Endothelial cell (in vitro differentiated cells): ENCODE measurements at places on chromosomes 1 and 21.
A peak's percentile ranks its signal among the peaks of the same experiment; 100 is the strongest.

- no peak overlapping the region for H3K27ac ChIP-seq
- H3K4me3 ChIP-seq = no peak overlapping the region
- DNase-seq = no peak
Measured at GRCh38 chr1:168340781-168341482, 60.3 kb downstream of the TBX19 start.

DNA sequence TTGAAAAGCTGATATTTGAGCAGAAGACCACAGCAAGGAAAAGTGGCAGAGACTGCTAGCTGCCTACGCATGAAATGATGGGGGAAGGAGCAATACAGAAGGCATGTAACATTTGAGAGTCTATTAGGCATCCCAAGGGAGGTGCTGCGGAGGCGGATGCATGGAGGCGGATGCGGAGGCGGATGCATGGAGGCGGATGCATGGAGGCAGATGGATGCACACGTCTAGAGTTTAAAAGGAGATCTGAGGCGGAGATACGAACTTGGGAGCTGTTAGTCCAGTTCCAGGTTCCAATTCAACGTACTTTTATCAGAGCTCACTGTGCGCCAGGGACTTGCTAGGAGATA is 744 bp upstream of the DDX20 start:
- peaks cover 23% of the 10 kb centered on the region for H3K4me1 ChIP-seq
- H3K4me3 ChIP-seq = peak overlapping the region; percentile 94

- no peak overlapping the region for H3K4me3 ChIP-seq
- H3K27me3 ChIP-seq = peaks cover 2% of the 10 kb centered on the region
- H3K27ac ChIP-seq = no peak overlapping the region
- H3K36me3 ChIP-seq = peaks cover 33% of the 10 kb centered on the region
Measured at GRCh38 chr1:231016966-231017365, 23.1 kb downstream of the FAM89A start.

DNA sequence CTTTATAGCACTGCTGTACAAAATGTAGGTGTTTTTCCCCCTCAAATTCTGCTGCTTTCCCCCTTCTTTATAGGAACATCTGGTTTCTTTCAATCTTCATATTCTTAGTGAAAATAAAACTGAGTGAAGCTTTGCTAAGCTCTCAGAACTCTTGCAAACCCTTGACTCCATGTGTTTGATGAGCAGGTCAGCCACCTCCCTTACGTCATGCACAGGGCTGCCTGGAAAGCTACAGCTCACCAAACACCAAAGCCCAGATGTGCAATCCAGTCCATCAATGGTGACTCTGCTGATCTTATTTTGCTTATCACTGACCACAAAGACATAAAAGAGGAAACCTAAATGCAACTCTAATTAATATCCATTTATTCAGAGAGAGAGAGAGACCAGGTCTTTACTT is 5.5 kb downstream of the CACNA1E start:
- H3K27me3 ChIP-seq = peaks cover 25% of the 10 kb centered on the region
- H3K4me1 ChIP-seq = peaks cover 22% of the 10 kb centered on the region

DNA sequence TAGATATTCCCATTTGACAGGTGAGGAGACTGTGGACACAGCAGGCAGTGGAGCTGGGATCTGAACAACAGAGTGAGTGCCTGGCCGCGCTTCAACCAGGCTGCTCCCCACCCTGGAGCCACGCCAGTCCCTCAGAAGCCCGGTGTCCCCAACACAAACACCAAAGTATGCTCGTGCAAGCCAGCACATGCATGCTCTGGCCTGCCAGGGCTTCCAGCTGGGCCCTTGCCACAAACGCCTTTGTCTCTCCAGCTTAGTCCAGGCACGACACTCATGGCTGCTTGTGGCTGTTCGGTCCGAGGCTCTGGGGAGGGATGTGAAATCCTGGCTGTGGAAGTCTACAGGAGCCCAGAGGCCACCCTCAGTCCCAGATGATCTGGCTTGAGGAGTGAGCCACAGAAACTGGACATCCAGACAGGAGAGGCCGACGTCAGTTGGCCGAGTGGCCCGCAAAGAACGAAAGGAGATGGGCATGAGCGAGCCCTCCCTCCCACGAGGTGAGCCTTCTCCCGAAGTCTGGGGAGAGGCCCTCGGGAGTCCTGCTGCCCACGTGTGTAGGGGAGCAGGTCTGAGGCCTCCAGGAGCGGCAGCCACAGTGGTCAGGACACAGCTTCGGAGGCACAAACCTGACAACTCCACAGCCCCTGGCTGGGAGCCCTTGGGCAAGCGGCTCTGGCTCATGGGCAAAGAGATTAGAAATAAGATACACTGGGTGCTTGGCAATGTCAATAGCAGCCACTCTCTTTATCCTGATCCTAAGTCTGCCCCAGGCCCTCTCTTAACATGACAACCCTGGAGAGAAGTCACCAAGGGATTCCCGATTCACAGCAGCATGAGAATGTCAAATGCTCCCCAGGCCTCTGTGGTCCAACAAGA is 117.1 kb upstream of the IFFO2 start:
- H3K27me3 ChIP-seq = peaks cover 19% of the 10 kb centered on the region
- no peak overlapping the region for H3K27ac ChIP-seq
- no peaks in the 10 kb centered on the region for H3K4me1 ChIP-seq

DNA sequence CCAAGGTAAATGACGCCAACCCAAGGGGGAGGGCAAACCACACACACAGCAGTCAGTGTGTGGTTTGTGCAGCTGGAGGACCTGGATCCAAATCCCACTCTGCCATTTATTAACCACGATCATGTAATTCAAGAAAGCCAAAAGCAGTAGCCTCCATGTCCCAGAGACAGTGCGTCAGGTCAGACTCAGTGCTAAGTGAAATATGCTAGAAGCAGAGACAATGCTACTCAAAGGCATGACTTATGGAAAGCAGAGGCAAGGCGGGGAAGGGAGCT is 13.6 kb downstream of the TTC39A start:
- no peak overlapping the region for H3K27ac ChIP-seq
- H3K27me3 ChIP-seq = peaks cover 5% of the 10 kb centered on the region
- H3K36me3 ChIP-seq = no peaks in the 10 kb centered on the region
- peaks cover 24% of the 10 kb centered on the region for H3K4me1 ChIP-seq
- DNase-seq = no peak
- no peak overlapping the region for H3K4me3 ChIP-seq

- no peak overlapping the region for H3K4me3 ChIP-seq
- H3K36me3 ChIP-seq = no peaks in the 10 kb centered on the region
- H3K27me3 ChIP-seq = peaks cover 2% of the 10 kb centered on the region
- DNase-seq = no peak
Measured at GRCh38 chr1:216005916-216006315, 417.3 kb downstream of the USH2A start.

DNA sequence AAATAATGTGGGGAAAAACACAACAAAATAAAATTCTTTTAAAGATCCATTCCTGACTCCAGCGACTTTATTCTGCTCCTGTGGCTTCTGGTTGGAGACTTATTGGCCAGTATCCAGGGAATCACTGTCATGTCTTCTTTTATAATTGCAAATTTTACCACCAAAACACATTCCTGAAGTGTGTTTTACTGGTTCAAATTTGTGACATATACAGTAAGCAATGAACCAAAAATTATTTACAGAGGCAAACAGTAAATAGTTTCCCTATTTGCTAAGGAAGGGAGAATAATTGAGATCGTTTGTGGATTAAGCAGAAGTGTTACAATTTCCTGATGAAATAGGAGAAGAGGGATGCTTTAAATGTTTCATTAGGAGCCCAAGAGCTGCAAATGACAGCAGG is 118.7 kb downstream of the ZNF281 start:
- no peak for DNase-seq
- no peaks in the 10 kb centered on the region for H3K36me3 ChIP-seq
- peaks cover 7% of the 10 kb centered on the region for H3K4me1 ChIP-seq

DNA sequence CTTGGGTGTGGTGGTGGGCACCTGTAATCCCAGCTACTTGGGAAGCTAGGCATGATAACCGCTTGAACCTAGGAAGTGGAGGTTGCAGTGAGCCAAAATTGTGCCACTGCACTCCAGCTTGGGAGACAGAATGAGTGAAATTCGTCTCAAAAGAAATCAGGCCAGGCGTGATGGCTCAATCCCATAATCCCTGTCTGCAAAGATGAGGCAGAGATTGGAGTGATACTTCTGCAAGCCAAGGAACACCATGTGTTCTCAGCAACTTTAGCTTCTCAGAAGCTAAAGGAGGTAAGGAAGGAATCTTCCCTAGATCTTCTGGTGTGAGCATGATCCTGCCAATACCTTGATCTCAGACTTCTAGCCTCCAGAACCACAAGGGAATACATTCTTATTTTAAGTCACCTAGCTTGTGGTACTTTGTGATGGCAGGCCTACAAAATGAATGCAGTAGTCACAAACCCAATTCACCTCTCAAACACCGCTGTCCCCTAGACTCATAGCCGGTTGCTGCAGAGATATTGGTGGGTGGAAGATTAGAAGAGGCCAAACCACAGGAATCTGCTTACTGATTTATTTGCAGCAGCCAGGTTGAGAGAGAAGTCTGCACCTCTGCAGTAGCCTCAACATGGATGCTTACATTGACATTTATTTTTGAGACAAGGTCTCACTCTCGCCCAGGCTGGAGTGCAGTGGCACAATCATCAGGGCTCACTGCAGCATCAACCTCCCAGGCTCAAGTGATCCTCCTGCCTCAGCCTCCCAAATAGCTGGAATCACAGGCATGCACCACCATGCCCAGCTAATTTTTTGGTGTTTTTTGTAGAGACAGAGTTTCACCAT is 18.6 kb downstream of the L1TD1 start:
- peaks cover 14% of the 10 kb centered on the region for H3K4me1 ChIP-seq
- peaks cover 33% of the 10 kb centered on the region for H3K36me3 ChIP-seq
- no peak for DNase-seq
- H3K27me3 ChIP-seq = no peaks in the 10 kb centered on the region
- no peak overlapping the region for H3K4me3 ChIP-seq

GRCh38 chr1:61313906-61314422 is 231.6 kb downstream of the NFIA start:
- no peaks in the 10 kb centered on the region for H3K36me3 ChIP-seq
- DNase-seq = no peak
- no peak overlapping the region for H3K4me3 ChIP-seq

DNA sequence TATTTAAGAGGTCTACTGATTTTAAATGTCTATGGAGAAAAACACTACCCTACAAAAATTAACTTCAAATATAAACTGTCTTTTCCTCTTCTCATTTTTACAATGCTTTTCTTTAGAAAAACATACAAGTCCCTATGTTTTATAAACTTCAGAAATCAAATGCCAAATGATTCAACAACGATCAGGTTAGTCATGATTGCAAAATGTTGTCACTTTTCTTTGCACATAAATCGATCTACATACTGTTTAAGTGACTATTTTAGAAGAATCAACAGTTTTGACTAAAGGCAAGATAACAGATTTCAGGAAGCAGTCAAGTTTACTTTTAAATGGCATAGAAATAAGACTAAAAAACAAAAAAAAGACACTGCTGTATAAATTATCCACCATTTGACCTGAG is 168.7 kb downstream of the GPATCH2 start:
- H3K36me3 ChIP-seq = peaks cover 5% of the 10 kb centered on the region
- no peak for DNase-seq
- H3K4me3 ChIP-seq = no peak overlapping the region
- no peaks in the 10 kb centered on the region for H3K27me3 ChIP-seq

DNA sequence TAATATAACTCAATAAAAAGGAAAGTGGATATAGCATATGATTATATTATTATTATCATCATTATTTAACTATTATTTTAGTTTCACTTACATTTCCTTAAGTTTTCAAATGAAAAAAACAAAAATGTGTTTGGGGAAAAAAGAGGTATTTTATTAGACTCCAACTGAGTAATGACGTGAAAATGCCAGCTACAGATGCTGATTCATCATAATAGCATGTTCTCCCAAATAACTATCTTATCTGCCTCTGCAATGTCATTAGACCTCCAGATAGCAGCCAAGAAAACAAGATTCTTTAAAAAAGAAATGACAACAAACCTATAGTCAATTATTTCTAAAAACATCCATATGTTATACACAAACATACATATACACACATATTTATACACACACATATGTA is 1071.9 kb upstream of the TMPRSS15 start:
- no peaks in the 10 kb centered on the region for H3K4me1 ChIP-seq
- no peak overlapping the region for H3K4me3 ChIP-seq
- peaks cover 4% of the 10 kb centered on the region for H3K36me3 ChIP-seq
- peaks cover 3% of the 10 kb centered on the region for H3K27me3 ChIP-seq

DNA sequence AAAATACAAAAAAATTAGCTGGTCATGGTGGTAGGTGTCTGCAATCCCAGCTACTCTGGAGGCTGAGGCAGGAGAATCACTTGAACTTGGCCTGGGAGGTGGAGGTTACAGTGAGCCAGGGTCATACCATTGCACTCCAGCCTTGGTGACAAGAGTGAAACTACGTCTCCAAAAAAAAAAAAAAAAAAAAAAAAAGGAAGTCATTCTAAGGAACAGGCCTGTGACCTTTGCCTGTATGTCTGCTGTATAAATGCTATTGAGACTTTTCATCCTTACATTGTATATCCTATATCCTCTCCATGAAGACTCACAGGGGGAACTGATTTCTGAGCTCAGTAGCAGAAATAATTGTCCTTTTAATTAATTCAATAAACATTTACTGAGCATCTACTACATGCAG is 7.5 kb upstream of the CTPS1 start:
- no peak overlapping the region for H3K27ac ChIP-seq
- no peak overlapping the region for H3K4me3 ChIP-seq
- peaks cover 3% of the 10 kb centered on the region for H3K36me3 ChIP-seq
- DNase-seq = no peak
- H3K27me3 ChIP-seq = no peaks in the 10 kb centered on the region

- H3K4me1 ChIP-seq = no peaks in the 10 kb centered on the region
- H3K36me3 ChIP-seq = no peaks in the 10 kb centered on the region
- H3K27ac ChIP-seq = no peak overlapping the region
Measured at GRCh38 chr1:215226757-215227156, 144.2 kb downstream of the KCNK2 start.

DNA sequence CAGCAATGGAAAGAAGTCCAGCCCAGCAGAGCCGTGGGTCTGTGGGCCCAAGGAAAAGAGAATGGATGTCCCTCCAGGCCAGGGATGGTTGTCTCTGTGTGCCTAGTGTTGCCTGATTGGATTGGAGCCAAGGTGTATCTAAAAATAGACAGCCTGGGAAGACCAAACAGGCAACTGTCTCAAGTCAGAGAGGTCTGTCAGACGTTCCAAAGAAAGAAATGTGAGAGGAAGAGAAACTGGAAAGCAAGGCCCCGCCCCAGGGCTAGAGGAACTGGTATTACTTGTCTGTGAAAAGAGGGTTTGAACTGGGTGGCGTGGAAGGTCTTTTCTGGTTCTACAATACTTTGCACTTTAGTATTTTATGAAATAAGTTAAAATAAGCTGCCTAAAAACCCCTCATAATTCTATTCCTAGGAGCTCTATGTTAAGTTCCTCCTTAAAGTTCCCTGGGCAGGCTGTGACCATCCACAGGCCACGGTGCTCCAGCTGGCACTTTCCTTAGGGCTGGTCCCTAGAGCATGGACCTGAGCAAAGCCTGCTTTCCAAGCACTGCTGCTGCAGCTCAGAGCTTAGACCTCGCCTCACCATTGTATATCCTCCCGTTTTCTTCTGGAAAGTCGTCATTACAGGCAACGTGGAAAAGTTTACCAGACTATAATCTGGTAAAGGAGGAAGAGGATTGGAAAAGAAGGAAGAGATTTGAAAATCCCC is 151.6 kb downstream of the DISC1 start:
- no peak for DNase-seq
- peaks cover 36% of the 10 kb centered on the region for H3K4me1 ChIP-seq
- H3K27me3 ChIP-seq = peaks cover 8% of the 10 kb centered on the region
- peaks cover 32% of the 10 kb centered on the region for H3K36me3 ChIP-seq
- H3K4me3 ChIP-seq = no peak overlapping the region

GRCh38 chr1:17113963-17114362 is 5.3 kb downstream of the PADI2 start:
- no peak overlapping the region for H3K4me3 ChIP-seq
- DNase-seq = no peak
- H3K36me3 ChIP-seq = no peaks in the 10 kb centered on the region
- peaks cover 5% of the 10 kb centered on the region for H3K4me1 ChIP-seq
- H3K27ac ChIP-seq = no peak overlapping the region
